ENCODE measurements at places on chromosomes 11 and 22. TPM values are rescaled to one million over a fixed set of nuclear protein-coding genes. Genes with fewer than 3 reads are reported as not detected.

DNA sequence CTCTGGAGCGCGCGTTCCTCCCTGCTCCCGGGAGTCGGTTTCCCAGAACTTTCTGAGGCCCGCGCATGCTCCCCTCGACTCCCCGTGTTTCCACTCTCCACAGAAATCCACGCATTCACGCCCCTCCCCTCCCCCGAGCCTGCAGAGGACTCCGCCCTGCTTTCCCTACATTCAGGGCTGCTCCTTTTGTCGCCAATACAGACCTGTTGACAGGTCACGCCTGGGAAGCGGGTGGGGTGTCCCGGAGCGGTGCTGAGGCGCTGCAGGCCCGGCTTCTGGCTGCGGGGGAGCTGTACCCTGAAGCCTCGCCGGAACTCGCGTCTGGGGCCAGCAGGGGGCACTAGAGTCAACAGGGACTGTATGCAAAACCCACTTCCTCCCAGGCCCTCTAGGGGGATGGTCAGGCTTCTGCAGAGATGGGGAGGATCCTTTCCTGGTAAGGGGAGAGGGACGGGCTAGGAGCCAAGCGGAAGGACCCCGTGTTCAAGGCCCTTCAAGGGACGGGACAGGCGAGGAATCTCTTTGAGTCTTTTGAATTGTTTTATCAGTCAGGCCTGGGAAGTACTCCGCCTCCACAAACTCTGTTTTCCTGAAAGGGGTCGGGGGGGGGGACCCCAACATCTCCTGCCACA lies at the start of gene PRAME:
PRAME (minus strand) TSS at position 294 of the 632 bp plus-strand sequence. CDS start 2,433 bp downstream, outside the sequence.
- DNase-seq: no peak

- no peak for DNase-seq
Measured at GRCh38 chr11:19193916-19194315, 7.9 kb downstream of the CSRP3 start.

The MB gene
- not detected for total RNA-seq

The OR8D4 gene
- not detected for total RNA-seq

The MTMR3 gene
- 105 TPM for total RNA-seq

Data from upper lobe of left lung (tissue), 6 donors.